Hippocampal formation (tissue), 2 donors: ENCODE measurements at places on chromosomes 1 and 21.

GRCh38 chr1:245156041-245156735, 1.4 kb downstream of the KIF26B start:
- peak; percentile 45 for DNase-seq

DNA sequence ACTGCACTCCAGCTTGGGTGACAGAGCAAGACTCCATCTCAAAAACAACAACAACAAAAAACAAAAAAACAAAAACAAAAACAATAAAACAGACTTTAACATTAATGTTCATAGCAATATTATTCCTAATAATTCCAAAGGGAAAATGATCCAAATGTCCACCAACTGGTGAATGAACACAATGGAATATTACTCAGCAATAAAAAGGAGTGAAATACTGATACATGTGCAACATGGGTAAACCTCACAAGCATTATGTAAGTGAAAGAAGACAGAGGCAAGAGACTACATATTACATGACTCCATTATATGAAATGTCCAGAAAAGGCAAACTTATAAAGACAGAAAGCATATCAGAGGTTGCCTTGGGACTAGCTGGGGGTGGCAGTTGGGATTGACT, 6.1 kb upstream of the TTF2 start:
- no peak for DNase-seq

- DNase-seq, result no peak
These were observed 13.1 kb upstream of the ZRANB2 start for GRCh38 chr1:71093938-71094337.

DNA sequence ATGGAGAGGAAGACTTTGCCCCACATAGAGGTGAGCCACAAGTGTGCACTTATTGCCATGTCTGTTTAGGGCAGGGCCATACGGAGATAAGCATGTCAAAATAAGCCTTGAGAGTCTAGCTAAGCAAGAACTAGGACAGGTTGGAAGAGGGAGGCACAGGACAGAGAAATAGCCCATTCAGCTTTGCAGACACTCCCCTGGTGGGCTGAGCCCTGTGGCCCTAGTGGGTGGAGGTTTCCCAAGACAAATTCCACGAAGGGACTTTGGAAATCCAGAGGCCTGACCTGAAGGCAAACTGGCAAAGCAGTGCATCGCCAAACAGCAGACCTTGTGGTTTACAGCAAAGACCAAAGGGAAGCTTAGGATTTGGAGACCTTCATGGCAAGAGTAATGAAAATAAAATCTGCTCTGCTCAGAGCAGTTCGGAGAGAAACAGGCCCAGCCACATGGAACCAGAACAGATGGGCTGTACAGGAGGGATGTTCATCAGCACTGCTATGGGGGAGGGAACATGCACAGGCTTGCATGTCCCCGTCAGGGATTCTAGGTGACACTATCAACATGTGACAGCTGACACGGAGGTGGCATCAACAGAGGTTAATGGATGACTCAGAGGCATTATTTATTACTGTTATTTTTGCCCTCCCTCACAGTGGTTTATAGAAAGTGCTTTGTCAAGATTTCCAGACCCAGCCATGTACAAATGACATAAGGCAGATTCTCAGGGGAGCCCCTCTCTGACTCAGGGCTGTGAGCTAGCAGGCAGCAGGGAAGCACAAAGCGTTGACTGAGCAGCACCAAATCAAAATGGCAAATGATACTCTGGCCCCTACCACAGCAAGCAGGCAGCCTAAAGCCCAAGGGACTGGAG, 90.1 kb upstream of the IRF2BP2 start:
- peak; percentile 17 for DNase-seq

- DNase-seq, result peak; percentile 25
These were observed 84.7 kb downstream of the PDE9A start for GRCh38 chr21:42737951-42738590.
